Mesenchymal stem cell (in vitro differentiated cells and primary cell): ENCODE measurements at places on chromosomes 11 and 22.

DNA sequence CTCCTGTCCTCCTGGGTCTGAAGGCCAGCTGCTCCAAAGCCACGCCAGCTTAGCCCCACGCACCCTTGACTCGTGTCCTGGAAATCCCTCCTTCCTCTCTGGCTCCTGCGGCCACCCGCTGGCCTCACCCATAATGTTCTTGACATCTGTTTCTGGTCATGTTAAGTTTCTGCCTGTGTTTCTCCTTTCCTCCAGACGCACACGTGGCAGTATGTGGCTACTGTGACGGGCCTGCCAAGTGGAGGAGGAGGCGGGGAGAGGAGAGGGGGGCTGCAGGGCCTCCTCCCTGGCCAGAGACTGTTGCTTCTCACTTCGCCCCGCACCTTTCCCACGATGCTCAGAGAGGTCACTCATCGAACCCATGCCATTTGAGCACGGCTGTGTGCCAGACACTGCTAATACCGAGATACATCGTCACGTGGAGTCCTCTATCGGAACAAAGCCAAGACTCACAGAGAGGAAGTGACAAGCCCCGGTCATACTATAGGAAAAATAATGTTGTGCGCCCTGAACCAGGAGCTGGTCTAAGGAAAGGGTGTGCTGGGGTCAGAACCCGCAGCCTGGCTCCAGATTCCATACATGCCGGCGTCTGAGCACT is 11.5 kb downstream of the C1QTNF6 start:
- DNase-seq: peak; percentile 48

DNA sequence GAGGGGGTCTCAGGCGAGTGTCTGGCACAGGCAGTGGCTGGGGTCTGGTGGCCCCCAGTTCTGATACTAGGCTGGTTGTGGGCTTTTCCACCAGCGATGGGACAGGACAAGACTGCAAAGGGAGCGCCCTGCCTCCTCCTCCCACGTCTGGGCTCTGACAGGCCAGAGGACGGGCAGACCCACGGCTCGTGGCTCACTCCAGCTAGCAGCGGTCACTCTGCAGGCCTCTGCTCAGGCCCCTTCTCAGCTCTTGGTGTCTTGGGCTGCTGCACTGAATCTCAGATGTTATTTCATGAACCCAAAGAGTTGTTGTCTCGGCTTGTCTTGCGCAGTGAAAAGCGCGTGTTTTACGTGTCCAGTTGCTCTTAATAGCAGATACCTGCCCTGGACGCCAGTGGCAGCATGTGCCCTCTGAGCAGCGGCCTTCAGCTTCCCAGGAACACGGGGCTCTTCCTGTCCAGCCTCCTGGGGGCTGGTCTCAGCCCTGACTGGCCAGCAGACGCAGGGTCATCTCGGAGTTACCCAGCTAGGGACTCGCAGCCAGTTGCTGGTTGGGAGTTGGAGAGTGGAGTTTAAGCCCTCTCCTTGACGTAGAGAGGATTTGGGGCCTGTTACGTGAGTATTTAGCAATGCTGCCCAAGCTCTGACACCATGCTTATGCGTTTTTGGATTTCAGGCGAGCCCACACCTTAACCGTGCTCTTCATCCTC is 9.6 kb downstream of the PTDSS2 start:
- no peak for DNase-seq

DNA sequence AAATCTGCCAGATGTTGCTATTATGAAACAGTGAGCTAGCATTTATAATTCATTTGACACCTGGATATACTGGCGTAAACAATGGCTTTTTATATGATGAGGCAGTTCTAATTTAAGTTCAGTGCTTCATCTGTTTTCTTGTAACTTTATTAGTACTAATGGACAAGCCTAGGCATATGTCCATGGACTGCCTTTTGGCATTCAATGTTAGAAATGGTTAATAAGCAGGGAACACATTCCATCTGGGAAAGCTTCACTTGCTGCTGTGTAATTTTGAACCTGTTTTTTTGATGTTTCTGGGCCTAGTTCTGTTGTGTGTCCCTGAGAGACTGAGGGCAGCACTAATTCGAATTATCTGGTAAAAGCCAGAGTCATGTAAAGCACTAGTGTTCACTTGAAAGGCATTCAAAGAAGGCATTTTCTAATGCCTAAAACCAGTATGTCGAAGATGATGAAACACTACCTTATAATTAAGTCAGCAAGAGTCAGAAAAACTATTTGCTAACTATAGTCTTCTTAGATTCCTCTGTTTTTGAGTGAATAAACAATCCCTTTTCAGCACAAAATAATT is 138.5 kb downstream of the SWAP70 start:
- DNase-seq: peak; percentile 72

DNA sequence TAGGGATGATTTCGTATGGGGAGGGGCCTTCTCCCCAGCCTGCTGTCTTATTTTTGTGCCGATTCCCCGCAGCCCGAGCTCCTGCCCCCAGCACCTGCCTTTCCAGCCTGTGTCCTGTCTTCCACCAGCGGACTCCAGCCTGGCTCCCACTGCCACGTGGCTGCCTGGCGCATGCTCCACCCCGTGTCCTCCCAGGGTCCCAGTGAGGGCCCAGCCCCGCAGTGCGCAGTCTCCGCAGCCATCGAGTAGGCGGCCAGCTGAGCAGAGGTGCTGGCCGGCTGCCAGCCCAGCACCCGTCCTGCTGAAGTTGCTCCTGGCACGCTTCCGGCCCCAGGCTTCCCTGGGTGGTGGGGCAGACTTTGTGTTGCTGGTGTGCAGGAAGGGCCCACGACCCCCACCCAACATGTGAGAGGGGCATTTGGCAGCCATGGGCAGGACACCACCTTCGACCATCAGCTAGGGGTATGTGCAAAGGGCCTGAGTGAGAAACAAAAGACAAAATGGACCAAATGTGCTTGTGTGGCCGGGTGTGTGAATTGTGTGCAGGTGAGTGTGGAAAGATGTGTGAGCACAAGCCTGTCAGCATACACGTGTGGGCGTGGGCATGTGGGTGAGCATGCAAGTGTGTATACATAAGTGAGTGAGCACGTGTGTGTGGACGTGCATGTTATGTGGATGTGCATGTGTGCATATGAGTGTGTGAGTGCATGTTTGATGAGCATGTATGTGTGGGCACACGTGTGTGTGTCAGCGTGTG is 55.9 kb downstream of the RTN4R start:
- no peak for DNase-seq

GRCh38 chr11:64250415-64251015 is 815 bp upstream of the PLCB3 start:
- DNase-seq: peak; percentile 43

GRCh38 chr22:46854125-46854870 is 91.8 kb downstream of the TBC1D22A start:
- DNase-seq: peak; percentile 57

- DNase-seq: peak; percentile 57
These were observed 32.4 kb downstream of the ZC3H12C start for GRCh38 chr11:110125632-110126031.

- no peak for DNase-seq
These were observed 14.9 kb downstream of the LMO1 start for GRCh38 chr11:8248786-8249185.

- peak; percentile 81 for DNase-seq
These were observed 650 bp upstream of the MAPK11 start for GRCh38 chr22:50270666-50271394.

GRCh38 chr11:130115218-130115617 is 44.4 kb upstream of the ST14 start:
- no peak for DNase-seq

GRCh38 chr22:39450258-39450955 is 6.4 kb upstream of the MGAT3 start:
- no peak for DNase-seq
